ENCODE measurements at places on chromosomes 3 and 15.

DNA sequence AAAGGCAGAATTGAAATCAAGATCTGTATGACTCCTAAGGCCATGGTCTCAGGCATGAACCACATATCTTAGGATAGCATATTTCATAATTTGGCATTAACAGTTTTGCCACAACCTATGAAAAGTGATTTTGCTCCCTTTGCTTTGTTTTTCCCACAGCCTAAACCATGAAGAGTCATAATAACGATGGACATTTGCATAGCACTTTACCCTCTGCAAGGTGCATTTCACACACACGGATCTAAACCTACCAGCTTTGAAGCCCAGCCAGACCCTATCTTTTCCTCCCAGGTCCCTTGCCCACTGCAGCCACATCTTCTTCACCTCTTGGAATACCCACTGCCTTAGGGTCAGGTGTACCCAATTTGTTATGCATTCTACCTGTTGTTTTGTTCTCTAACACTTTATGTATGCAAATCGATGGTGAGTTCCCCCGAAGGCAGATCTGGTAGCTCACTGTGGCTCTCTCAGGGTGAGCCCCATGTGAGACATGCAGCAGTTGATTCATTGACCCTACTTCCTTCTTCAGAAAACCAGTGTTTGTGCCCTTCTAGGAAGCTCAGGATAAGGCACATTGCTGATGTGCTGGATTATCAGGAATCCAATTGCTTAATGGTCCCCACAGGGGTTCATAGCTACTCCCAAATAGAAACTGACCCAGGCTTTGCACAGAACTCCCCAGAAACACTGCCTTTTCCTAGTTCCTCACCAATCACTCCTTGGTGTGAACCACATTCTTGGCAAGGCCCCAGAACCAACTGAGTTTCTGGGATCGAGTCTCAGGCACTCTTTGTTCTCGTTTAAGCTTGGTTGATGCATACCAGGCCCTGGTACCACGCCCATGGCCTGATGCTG is 8.7 kb downstream of the ARHGAP31 start:
- no peak for DNase-seq

GRCh38 chr15:49361370-49361769 is 61.7 kb upstream of the FGF7 start:
- DNase-seq: no peak

DNA sequence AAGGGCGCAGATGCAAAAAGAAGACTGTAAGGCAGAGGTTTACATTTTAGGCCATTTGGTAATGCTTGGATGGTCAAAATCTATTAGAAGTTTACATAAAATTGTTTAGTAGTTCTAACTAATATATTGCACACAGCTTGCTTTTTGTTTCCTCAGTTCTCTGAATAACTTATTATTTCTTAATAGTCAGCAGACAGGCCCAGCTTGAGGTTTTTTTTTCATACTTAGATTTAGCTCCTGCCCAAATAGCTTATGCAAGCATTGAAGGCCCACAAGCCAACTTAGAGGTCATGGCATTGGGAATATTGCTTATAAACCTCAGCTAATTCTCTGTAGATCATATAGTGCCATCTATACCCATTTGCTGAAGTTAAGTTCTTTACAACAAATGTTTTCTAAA is 172.5 kb downstream of the RAP2B start:
- no peak for DNase-seq

DNA sequence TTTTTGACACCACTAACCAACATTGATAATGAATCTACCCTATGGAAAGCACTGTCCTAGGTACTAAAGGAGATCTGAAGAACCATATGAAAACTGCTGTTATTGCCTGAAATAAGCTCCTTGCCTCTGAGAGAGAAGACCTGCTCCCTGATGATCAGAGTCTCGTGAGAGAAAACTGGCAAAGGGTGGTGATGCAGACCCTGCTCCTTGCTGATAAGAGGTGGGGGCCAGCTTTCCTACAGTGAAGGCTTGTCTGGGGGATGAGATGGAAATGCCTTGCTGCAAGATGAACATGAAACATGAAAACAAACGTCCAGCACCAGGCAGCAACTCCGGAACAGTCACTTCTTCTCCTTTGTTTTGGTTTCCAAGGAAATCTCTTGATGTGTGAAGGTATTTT is 31.9 kb downstream of the RASGRP1 start:
- DNase-seq: no peak

DNA sequence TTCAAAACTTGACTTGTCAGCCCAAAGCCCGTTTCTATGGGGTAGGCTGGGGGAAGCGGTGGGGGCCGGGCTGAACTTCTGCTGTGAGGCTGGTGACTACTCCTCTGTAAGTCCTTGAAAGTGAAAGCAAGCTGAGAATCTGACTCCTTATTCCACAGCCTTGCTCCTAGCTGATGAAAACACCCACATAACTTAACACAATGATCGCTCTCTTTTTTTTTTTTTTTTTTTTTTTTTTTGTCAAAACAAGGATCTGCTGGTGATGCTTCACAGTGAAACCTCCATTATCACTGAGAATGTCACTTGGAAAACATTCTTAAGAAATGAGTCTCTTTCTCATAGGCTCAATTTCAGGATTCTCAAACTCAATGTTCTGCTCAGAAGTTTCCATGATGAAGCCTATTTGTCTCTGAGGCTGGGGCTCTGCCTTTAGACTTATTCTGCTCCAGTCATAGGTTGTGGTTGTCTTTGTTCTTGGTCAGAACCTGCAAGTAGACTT is 31.4 kb upstream of the TKT start:
- no peak for DNase-seq

DNA sequence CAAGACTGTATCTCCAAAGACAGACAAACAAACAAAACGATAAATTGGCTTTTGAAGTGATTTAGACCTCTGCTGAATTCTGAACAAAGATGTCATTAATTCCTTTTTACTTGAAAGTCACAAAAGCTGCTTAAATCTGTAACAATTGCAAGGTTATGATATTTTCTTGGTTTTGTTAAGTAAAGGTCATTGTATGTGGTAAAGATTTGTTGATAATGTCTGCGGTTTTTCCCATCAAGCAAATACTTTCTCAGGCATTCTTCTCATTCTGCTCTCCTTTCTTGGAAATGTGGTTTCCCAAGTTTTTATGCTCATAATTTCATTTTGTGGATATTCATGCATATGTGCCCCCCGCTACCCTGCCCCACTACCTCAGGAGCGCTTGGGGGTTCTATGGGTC is 116.5 kb downstream of the SLMAP start:
- DNase-seq: no peak

- no peak for DNase-seq
Observed at GRCh38 chr3:151327571-151328198, 1.7 kb downstream of the P2RY13 start.

DNA sequence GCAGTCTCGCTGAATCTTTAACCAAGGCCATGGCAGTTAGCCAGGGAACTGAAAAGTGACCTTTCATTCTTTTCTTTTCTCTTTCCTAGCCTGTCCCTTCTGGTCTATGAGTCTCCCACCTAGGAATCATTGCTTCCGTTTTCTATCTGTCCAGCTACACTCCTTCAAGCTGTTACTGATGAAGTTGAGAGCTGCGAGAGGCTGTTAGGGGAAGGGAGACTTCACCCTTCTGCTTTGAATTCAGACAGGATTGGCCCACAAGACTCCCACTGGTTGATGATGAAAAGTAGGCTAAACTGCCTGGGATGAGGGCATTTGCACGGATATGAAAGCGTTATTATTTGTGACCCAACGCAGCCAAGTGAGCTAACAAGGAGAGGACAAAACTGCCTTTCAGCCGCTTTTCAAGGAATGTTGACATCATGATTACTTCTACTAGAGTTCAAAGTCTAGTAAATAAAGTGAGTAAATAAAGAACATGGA is 30.2 kb downstream of the EIF4E3 start:
- no peak for DNase-seq

- DNase-seq: no peak
Observed at GRCh38 chr3:145698250-145698649, 462.7 kb downstream of the PLOD2 start.

GRCh38 chr15:96893159-96893906 is 562.8 kb downstream of the NR2F2 start:
- no peak for DNase-seq

DNA sequence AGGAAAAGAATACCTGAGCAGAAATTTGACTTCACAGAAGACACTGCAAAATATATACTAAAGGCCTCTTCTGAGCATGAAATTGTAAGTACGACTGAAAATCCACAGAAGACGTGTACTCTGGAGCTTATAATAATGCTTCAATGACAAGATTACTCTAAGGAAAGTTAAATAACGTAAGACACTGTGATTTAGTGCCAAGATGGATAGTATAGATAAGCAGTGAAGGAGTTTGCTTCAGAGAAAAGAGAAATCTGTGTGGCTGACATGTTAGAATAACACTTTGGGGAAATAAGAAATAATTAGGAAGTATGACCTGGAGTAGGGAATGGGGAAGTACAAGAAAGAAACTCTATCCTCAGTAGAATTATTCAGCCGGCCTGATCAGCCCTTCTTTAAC is 28.9 kb downstream of the ALDH1A2 start:
- no peak for DNase-seq

- no peak for DNase-seq
Observed at GRCh38 chr3:122934251-122934650, 93.3 kb downstream of the SEMA5B start.

- no peak for DNase-seq
Observed at GRCh38 chr15:60509470-60509869, 30.5 kb upstream of the ICE2 start.

GRCh38 chr3:104632521-104632920 is 734.2 kb upstream of the ALCAM start:
- DNase-seq: no peak

DNA sequence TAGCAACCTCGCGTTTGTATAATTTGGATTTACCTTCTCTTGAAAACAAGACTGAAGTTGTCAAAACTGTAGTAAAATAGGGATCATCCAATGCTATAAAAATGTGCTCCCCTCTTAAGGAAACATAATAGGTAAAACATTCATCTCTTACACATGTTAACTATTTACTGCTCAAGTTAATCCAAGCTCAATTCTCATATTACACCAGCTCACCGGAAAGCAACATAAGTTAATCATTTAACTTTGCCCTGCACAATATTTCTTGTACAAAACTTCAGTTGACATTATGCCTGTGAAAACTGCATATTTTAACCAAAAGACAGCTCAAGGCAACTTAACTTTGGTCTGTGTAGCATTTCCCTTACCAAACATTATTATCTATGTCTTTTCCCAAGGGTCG is 634.2 kb downstream of the NAALADL2 start:
- DNase-seq: no peak

- peak; percentile 21 for DNase-seq
Observed at GRCh38 chr3:27134171-27134796, 234.9 kb downstream of the NEK10 start.

DNA sequence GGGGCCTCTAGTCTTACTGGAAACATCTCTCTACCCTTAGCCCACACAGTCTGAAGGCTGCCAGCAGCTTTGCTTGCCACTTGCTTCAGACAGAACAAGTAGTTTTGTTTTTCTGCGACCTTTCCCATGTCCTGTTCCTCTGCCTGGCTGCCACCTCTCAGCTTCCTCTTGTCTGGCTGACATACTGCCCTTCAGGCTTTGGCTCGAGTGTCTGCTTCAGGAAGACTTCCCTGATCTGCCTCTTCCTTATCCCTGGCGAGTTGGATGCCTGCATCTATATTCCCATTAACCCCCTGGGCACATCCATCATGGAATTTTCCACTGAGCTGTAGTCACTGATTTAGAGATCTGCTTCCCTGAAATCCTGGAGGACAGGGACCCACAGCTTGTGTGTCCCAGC is 25.1 kb upstream of the CPNE9 start:
- no peak for DNase-seq

Measured in stimulated activated CD4-positive, alpha-beta T cell treated with anti-CD3 and anti-CD28 coated beads, Interleukin-12 subunit alpha, Interleukin-12 subunit beta, amount 100 ng/mL, for 48 hours (primary cell).